ENCODE measurements at places on chromosomes 12 and 14. TPM values are rescaled to one million over a fixed set of nuclear protein-coding genes. Genes with fewer than 3 reads are reported as not detected.

Gene CLEC4E
- polyA plus RNA-seq, result 2.1 TPM

Gene KCNA5
- polyA plus RNA-seq, result 2.4 TPM

Gene KRT83
- polyA plus RNA-seq, result not detected

Gene C1QL4
- 1.2 TPM for polyA plus RNA-seq

Gene MLEC
- 207 TPM for polyA plus RNA-seq

Gene AMN
- polyA plus RNA-seq, result 50.0 TPM

Gene TESPA1
- polyA plus RNA-seq, result 0.20 TPM

DNA sequence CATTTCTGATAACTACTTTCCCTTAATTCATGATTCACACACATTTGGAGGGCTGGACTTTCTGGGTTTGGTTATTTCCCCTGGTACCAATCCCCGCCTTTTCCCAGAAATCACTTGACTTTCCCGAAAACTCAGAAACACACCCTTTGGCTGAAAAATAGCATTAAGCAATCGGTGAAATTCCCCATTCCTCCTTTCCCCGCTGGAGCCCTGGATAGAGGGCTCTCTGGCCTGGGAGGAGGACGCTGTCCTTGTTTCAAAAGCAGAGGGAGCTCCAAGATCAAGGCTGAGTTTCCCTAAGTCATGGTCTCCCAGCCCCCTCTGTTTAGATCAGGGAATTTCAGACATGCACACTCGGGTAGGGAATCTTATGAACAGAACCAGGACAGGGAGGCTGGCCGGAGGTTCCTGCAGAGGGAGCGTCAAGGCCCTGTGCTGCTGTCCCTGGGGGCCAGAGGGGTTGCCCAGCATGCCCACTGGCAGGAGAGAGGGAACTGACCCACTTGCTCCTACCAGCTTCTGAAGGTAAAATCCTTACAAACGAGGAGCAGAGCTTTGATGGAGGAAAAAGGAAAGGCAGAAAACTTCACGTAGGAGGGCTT, at the start of gene C1S:
TSS of gene C1S (plus strand) at position 366 of the 602 bp plus-strand sequence. CDS start 1,195 bp downstream, outside the sequence.
- peak; percentile 89 for DNase-seq

GRCh38 chr14:93017898-93018297, 94.9 kb downstream of the CHGA start:
- DNase-seq, result no peak

- no peak for DNase-seq
These were observed 108.5 kb downstream of the DICER1 start for GRCh38 chr14:95048771-95049312.

DNA sequence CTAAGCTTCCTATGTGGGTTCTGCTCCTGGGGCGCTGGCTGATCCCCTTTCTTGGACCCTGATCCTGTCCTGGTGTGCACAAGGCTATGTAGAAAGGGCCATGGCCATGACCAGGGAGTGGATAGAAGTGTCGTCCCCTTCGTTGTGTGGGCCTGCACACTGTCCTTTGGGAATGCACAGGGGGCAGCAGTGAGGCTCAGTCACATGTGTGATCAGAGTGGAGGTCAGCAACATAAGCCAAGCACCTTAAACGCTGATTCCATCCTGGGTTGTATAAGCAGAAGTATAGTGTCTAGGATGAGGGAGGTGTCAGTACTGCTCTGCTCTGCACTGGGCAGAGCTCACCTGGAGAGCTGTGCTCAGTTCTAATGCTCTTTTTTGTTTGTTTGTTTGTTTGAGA, 48.4 kb downstream of the ESRRB start:
- DNase-seq, result no peak

Measured in renal pelvis (tissue), 12 donors.